Lower lobe of right lung (tissue), 2 donors: ENCODE measurements at places on chromosomes 2 and 18. TPM values are rescaled to one million over a fixed set of nuclear protein-coding genes. Genes with fewer than 3 reads are reported as not detected.
A peak's percentile ranks its signal among the peaks of the same experiment; 100 is the strongest.

GRCh38 chr2:26571316-26571715 lies 69.8 kb downstream of the CIB4 start:
- no peak overlapping the region for H3K4me3 ChIP-seq
- H3K27ac ChIP-seq: no peak overlapping the region
- DNase-seq: no peak
- H3K4me1 ChIP-seq: no peaks in the 10 kb centered on the region
- peaks cover 28% of the 10 kb centered on the region for H3K27me3 ChIP-seq
- H3K36me3 ChIP-seq: no peaks in the 10 kb centered on the region

GRCh38 chr2:167550448-167550847 lies 662.2 kb downstream of the XIRP2 start:
- no peak overlapping the region for H3K27ac ChIP-seq
- no peaks in the 10 kb centered on the region for H3K27me3 ChIP-seq
- H3K36me3 ChIP-seq: no peaks in the 10 kb centered on the region
- H3K4me1 ChIP-seq: no peaks in the 10 kb centered on the region

DNA sequence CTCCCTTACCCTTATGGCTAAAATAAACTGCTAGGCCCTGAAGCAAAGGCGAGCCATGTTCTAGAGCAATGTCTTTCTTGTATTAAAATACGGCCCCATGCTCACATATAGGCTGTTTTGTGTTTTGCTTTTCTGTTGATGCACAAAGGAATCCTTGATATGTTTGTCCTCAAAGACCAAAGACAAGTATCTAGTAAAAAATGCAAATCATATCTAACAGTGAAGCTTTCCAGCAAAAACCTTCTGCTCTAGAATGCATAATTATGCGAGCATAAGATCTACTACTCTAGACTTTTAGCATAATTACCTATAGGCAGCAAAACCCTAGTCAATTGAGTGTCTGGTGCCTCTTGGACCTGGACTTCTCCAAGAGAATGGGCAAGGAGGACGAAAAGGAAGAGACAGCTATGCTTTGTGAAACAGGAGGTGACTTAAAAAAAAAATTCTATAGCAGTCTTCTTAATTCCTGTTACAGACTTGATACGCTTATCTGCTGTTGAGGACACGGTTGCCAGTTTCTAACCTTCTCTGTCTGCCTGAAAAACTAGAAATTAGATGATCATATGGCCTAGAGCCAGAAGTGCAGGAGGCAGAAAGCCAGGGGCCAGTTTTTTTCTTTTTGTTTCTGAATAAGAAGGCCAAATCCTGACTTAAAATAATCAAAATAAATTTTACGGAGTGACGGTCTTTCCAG lies 1.5 kb upstream of the AMMECR1L start:
- H3K4me3 ChIP-seq: peak overlapping the region; percentile 66
- DNase-seq: no peak

DNA sequence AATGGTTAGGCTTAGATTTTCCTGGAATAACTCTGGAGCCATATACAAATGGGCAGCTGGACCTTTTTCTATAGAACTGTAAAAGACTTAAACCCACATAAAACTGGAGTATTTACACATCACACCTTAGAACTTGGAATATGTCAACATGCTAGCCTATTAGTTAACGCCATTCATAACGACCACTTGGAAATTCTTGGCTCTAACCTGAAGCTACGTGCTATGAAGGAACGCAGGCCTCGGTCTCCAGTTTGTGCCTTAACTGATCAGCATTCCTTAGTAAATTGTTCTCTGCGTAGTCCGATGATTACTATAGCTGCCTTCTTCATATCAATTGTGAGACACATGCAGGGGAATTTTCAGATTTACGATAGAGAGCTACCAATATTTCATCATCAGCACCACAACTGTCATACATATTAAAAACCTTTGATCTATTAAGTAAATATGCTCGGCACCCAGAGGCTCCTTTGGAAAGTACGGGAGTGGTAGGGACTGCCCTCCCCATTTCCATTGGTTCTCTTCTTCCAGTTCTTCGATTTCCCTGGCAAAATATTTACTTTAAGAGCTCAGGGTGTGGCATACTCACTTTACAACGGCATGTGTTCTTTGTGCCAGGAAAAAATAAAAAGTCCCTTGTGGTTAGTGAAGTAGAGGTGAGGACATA lies 17.5 kb upstream of the CCL20 start:
- peak overlapping the region; percentile 61 for H3K27ac ChIP-seq
- no peaks in the 10 kb centered on the region for H3K27me3 ChIP-seq
- no peak for DNase-seq
- H3K4me1 ChIP-seq: peaks cover 4% of the 10 kb centered on the region
- H3K4me3 ChIP-seq: no peak overlapping the region
- no peaks in the 10 kb centered on the region for H3K36me3 ChIP-seq

DNA sequence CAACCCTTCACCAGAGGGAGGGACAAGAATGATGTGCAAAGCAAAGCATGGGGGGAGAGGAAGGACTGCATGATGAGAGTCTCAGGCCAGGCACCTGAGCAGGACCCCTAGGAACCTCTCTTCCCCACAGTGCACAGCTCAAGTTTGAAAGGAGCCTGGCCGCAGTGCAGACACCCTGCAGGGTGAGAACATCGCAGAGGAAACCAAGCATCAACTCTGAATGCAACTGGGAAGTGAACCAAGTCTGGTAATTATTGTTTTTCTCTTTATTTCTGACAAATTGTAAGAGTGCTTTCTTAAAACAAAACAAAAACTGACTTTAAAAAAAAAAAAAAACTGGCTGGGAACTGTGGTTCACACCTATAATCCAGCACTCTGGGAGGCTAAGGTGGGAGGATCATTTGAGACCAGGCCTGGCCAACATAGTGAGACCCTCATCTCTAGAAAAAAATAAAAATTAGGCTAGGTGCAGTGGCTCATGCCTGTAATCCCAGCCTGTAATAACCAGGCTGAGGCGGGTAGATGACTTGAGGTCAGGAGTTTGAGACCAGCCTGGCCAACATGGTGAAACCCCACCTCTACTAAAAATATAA lies 15.3 kb downstream of the NPC1 start:
- H3K27ac ChIP-seq: no peak overlapping the region
- H3K4me3 ChIP-seq: no peak overlapping the region
- H3K36me3 ChIP-seq: peaks cover 82% of the 10 kb centered on the region
- no peak for DNase-seq

DNA sequence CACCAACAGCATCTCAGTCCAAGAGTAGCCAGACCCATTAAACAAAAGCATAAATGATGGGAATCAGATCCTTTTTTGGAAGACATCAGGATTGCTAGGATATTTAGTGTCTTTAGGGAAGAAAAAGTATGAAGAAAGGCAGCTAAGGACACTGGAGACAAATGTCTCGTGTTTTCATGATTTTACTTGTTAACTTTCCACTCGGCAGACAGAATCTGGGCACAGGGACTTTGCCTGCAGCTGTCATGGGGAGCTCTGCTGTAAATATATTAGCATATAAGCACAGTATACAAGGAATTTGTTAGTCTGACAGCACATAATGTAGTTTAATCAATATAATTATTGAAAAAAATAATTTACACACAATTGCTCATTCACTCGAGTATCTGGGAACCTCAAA lies 718.3 kb downstream of the NRXN1 start:
- no peaks in the 10 kb centered on the region for H3K4me1 ChIP-seq
- H3K36me3 ChIP-seq: no peaks in the 10 kb centered on the region
- no peak overlapping the region for H3K27ac ChIP-seq
- H3K27me3 ChIP-seq: no peaks in the 10 kb centered on the region
- no peak overlapping the region for H3K4me3 ChIP-seq
- no peak for DNase-seq

DNA sequence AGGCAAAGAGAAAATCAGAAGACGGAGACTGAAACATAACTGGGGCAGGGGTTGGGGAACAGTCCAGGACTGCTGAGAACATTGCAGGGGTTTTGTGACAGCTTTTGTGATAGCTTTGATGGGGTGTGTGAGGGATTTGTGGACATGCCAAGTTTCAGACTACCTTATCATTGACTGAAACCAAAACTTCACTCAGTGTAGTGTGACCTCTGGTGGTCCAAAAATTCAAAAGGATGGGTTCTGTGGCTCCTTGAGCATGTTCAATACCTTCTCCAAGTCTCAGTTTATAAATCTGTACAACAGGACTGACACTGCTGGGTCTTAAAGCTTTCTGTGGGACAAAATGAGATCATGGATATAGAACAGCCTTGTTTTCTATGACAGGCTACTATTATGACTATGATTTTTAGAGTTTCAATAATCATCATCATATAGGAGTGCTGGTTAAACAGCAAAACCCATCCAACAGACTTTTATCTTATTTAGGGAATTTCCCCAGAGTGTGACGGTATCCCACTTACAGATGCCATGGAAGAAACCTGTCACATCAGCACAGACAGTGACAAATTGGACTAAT lies 259.2 kb upstream of the SLC14A2 start:
- no peaks in the 10 kb centered on the region for H3K36me3 ChIP-seq
- no peak overlapping the region for H3K27ac ChIP-seq
- no peaks in the 10 kb centered on the region for H3K4me1 ChIP-seq
- H3K27me3 ChIP-seq: no peaks in the 10 kb centered on the region

DNA sequence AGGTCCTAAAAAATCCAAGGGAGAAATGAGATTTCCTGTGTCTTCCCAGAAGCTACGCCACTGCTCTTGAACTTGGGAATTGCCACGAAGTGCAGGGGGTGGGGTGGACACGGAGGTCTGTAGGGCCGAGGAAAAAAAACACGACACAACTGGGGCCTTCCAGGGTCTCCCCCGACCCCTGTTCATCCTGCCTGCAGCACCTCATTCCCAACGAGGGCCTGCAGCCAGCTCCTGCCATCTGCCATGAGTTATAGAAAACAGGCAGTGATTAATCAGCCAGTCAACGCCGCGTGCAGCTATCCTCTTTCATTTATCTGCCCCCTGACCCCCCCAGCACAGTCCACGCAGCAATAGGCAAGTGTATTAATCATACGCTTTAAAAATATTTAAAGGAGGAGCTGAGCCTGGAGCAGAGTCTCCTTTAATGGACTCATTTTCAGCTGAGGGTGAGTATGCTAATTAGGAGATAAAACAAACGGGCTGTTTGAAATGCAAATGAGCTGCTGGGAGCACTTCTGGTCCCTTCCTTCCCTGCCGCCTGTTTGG lies 209.9 kb downstream of the TFCP2L1 start:
- no peak for DNase-seq
- H3K27me3 ChIP-seq: peaks cover 48% of the 10 kb centered on the region
- H3K4me1 ChIP-seq: no peaks in the 10 kb centered on the region
- no peak overlapping the region for H3K27ac ChIP-seq
- no peak overlapping the region for H3K4me3 ChIP-seq
- H3K36me3 ChIP-seq: no peaks in the 10 kb centered on the region

- no peaks in the 10 kb centered on the region for H3K27me3 ChIP-seq
- no peak for DNase-seq
- H3K27ac ChIP-seq: no peak overlapping the region
- H3K4me1 ChIP-seq: peaks cover 5% of the 10 kb centered on the region
- no peak overlapping the region for H3K4me3 ChIP-seq
- H3K36me3 ChIP-seq: no peaks in the 10 kb centered on the region
These were observed 18.1 kb downstream of the CALCRL start for GRCh38 chr2:187429989-187430388.

DNA sequence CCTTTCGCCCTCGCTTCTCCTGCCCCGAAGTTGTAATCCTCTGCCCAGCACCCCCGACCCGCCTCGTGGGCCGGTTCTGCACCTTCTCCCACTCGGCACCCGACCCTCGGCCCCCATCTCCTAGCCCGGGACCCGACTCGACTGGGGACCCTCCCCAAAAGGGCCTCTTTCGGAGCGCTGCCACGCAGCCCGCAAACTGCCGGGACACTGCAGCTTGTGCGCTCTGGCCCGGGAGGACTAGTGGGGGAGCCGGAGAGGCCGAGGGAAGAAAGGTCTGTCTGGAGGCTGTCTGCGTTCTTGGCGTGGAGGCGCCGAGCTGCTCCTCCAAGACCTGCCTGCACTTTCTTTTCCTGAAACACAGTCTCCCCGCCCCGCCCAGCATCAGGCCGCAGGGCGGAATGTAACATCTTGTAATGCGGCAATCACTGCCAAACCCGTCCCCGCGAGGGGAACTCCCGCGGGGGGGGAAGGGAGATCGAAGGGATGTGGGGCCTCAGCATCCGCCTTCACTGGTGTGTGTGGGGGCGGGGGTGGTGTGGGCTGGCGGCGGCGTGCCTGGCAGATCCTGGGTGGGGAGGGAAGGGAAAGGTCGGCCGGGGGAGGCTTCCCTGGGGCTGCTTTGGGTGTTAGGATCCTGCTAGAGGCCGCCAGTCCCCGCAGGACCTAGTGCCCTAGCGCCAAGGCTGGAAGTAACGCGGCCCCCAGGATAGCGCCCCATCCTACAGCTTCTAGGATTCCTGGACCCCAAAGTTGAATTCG lies 7.4 kb downstream of the DLX2 start:
- peaks cover 100% of the 10 kb centered on the region for H3K27me3 ChIP-seq
- H3K4me1 ChIP-seq: peaks cover 52% of the 10 kb centered on the region
- no peak overlapping the region for H3K27ac ChIP-seq
- peak; percentile 66 for DNase-seq

- no peak overlapping the region for H3K27ac ChIP-seq
- peaks cover 37% of the 10 kb centered on the region for H3K4me1 ChIP-seq
- H3K27me3 ChIP-seq: no peaks in the 10 kb centered on the region
- no peaks in the 10 kb centered on the region for H3K36me3 ChIP-seq
These were observed 185.2 kb upstream of the ID2 start for GRCh38 chr2:8496617-8497016.

DNA sequence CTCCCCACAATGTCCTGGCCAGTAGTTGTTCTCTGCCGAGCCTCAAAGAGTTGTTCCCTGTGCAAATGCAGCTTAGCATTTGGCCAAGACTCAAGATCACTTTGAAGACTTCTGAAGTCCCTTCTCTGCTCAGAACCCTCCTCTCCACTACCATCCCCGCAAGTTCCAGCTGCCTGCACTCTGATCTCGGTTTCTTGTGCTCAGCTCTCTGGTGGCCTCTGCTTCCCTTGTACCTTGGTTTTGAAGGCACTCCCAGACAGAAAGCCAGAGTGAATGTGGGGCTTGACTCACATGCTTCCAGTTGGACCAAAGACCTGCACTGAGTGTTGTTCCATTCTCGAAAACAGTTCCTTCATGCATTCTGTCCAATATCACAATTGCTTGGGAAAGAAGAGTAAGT lies 28.6 kb downstream of the CRACDL start:
- H3K27me3 ChIP-seq: peaks cover 4% of the 10 kb centered on the region
- no peak overlapping the region for H3K27ac ChIP-seq
- DNase-seq: no peak
- peaks cover 24% of the 10 kb centered on the region for H3K4me1 ChIP-seq
- H3K4me3 ChIP-seq: no peak overlapping the region

- H3K27ac ChIP-seq: no peak overlapping the region
- H3K4me1 ChIP-seq: no peaks in the 10 kb centered on the region
- no peak overlapping the region for H3K4me3 ChIP-seq
These were observed 28.2 kb upstream of the DNMT3A start for GRCh38 chr2:25369876-25370275.

GRCh38 chr18:46419391-46420141 lies 237.5 kb downstream of the LOXHD1 start:
- H3K27ac ChIP-seq: no peak overlapping the region
- peaks cover 5% of the 10 kb centered on the region for H3K4me1 ChIP-seq
- H3K4me3 ChIP-seq: no peak overlapping the region

GRCh38 chr2:154620471-154620870 lies 78.0 kb upstream of the KCNJ3 start:
- H3K36me3 ChIP-seq: no peaks in the 10 kb centered on the region
- H3K4me1 ChIP-seq: no peaks in the 10 kb centered on the region
- H3K27me3 ChIP-seq: no peaks in the 10 kb centered on the region
- H3K4me3 ChIP-seq: no peak overlapping the region
- H3K27ac ChIP-seq: no peak overlapping the region

The OTX1 gene
- 0.27 TPM for total RNA-seq

The ALPG gene
- total RNA-seq: 0.53 TPM

The CAD gene
- total RNA-seq: 28.8 TPM

The ANKRD29 gene
- total RNA-seq: 56.5 TPM

The COL4A4 gene
- 24.3 TPM for total RNA-seq
